ENCODE measurements at places on chromosomes 2 and 18. TPM values are rescaled to one million over a fixed set of nuclear protein-coding genes. Genes with fewer than 3 reads are reported as not detected.

MERTK gene
- 13.7 TPM for total RNA-seq

LONRF2 gene
- 50.4 TPM for total RNA-seq

DNA sequence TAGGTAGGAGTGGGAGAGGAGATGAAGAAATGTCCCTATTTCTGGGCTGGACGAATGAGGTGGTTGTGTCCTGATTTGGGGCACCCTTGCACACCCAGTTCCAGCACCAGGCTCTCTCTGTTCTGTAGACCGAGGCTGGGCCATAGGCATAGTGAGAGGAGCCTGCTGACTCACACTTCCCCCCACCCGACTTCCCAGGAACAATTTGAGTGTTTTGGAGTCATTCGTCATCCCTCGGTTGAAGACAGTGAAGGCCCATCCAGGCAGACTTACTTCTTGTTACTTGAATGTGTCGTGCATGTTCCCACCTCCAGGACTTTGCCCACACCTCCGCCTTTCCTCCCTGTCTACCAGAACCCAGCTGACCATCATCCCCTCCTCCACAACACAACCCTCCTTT is 179.1 kb downstream of the HAUS1 start:
- no peak overlapping the region for H3K4me3 ChIP-seq
- H3K27ac ChIP-seq = no peak overlapping the region
- no peaks in the 10 kb centered on the region for H3K4me1 ChIP-seq
- no peaks in the 10 kb centered on the region for H3K27me3 ChIP-seq

- no peak overlapping the region for H3K4me3 ChIP-seq
These were observed 53.5 kb downstream of the DGKD start for GRCh38 chr2:233407771-233408181.

VSNL1 gene
- 2.1 TPM for total RNA-seq

SLC5A7 gene
- 0.54 TPM for total RNA-seq

DNA sequence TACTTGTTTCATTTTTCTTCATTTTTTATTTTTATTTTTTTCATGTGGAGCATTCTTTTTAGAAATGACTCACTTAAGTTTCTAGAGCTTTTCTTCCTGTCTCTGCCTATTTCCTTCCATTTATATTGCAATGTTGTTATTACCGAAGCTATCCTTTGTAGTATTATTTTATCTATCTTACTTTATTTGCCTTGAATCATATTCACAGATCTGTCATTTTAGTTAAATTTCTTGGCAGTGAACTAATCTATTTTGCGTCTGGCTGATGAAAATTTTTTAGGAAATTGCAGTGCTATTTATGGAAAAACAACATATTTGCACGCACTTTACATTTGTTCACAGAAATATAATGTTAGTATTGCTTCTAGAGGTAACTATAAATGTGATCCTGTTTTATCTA is 956.9 kb upstream of the SLC39A10 start:
- H3K36me3 ChIP-seq = no peaks in the 10 kb centered on the region
- H3K4me1 ChIP-seq = no peaks in the 10 kb centered on the region
- no peaks in the 10 kb centered on the region for H3K27me3 ChIP-seq
- no peak overlapping the region for H3K4me3 ChIP-seq

DNA sequence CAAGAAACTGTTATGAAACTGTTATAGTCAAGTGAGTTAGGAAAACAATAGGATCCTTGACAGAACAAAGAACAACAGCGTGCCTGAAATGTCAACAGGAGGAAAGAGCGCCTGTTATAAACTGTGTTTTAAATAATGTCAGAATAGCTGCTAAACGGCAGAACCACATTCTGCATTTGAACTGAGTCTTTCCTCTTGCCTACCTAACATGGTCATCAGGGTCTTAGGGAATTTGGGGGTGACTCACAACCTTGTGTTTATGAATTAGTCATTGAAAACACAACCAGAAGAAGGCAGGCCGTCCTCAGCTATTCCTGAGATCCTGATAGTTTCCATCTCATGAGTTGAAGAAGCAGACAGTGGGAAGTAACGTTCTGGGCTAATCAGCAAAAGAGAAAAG is 222.0 kb upstream of the FN1 start:
- no peak overlapping the region for H3K27ac ChIP-seq
- H3K4me1 ChIP-seq = peaks cover 19% of the 10 kb centered on the region
- no peak for DNase-seq
- H3K27me3 ChIP-seq = no peaks in the 10 kb centered on the region
- no peak overlapping the region for H3K4me3 ChIP-seq
- no peaks in the 10 kb centered on the region for H3K36me3 ChIP-seq

GPR155 gene
- 5.4 TPM for total RNA-seq

- no peak overlapping the region for H3K27ac ChIP-seq
- H3K4me1 ChIP-seq = peaks cover 3% of the 10 kb centered on the region
- no peaks in the 10 kb centered on the region for H3K36me3 ChIP-seq
These were observed 78.1 kb downstream of the SPTBN1 start for GRCh38 chr2:54534221-54534620.

- DNase-seq = no peak
- H3K36me3 ChIP-seq = no peaks in the 10 kb centered on the region
- H3K27ac ChIP-seq = no peak overlapping the region
- H3K27me3 ChIP-seq = no peaks in the 10 kb centered on the region
- H3K4me3 ChIP-seq = no peak overlapping the region
- no peaks in the 10 kb centered on the region for H3K4me1 ChIP-seq
These were observed 243.0 kb upstream of the SPRED2 start for GRCh38 chr2:65675350-65675749.

TAF4B gene
- total RNA-seq = 9.4 TPM

DNA sequence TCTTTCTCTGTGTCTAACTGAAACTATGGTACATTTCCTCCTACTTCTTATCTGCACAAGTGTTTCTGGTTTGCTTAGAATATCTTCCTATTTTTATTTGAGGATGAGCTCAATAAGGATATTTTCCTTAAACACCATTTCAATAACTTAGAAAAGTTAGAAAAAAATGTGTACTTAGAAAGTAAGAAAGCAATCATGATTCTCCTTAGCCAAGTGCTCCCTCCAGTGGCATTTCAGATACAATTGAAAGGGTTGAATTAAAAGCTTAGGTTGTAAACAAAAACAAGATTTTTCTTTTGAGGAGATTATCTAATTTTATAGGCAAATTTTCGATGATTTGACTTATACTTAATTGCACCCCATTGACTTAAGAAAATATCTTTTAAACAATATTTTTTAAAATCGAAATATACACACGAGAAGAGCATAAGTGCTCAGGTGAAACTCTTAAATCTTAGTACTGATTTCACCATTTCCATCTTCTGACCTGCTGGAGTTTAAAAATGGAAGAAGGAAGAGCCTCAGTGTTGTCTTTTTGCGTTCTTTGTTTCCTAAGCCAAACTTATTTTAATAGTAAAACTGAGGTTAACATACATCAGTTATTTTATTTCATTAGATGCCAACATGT is 26.9 kb downstream of the C18orf63 start:
- no peaks in the 10 kb centered on the region for H3K4me1 ChIP-seq
- no peak for DNase-seq
- no peak overlapping the region for H3K27ac ChIP-seq
- H3K36me3 ChIP-seq = no peaks in the 10 kb centered on the region
- H3K27me3 ChIP-seq = no peaks in the 10 kb centered on the region

DNA sequence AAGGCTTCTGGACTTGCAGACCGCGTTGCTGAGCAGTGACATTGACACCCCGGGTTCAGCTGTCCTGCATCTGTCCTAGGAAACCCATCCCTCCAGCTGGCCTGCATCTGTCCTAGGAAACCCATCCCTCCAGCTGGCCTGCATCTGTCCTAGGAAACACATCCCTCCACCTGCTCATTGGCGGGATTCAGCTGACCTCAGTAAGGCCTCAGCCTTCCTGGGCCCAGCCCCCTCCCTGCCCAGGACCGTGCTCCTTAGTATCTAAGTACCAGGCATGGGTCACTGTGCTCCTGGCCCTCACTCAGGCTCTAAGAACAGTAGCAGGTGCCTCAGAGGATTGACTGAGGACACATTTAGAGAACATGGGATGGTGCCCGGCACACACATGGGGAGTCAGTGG is 1.2 kb downstream of the MLPH start:
- no peaks in the 10 kb centered on the region for H3K27me3 ChIP-seq
- H3K36me3 ChIP-seq = no peaks in the 10 kb centered on the region
- peaks cover 4% of the 10 kb centered on the region for H3K4me1 ChIP-seq
- no peak overlapping the region for H3K4me3 ChIP-seq
- peak; percentile 11 for DNase-seq
- H3K27ac ChIP-seq = no peak overlapping the region

DNA sequence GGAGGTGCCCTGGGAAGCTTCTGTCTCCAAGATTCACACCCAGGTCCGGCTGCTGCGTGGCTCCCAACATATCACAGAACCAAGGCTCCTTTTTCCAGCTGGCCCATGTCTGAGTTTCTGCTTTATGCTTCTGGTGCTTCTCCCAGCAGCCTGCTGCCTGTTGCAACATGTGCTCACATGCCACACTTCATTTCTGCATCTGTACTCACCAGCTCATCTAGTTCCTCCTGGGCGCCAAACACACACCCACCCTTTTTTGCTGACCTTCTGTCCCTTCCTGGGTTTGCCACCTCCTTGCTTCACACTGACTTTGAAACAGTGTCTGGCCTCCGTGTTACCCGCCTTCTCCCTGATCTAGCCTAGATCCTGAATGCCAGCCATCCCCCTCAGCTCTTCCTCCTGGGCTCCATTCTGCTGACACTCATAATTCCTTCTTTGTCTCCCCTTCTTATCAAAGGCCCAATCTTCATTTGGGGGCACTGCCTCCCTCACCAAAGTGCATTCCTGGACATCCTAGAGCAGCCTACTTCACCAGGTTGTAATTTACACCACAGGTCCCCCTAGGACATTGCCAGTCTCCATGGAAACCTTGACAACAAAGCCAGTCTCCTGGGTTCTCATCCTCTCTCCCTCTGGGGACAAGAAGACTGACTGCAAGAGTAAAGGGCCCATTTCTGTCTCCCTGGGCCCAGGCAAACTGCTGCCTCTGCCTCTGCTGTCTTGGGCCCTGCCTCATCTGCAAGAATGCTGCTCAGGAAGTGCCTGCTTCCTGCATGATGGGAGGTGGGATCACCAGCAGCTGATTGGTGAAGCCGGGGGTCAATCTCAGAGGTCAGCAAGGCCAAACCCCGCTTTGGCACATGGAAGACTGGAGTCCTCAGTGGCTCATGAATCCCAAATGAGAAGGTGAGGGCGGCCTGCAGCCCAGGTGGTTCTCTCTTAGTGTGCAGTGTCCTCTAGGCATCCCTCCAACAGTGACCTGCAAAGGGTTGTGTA is 13.9 kb upstream of the PROM2 start:
- no peaks in the 10 kb centered on the region for H3K4me1 ChIP-seq
- H3K27me3 ChIP-seq = no peaks in the 10 kb centered on the region
- H3K4me3 ChIP-seq = no peak overlapping the region
- no peak for DNase-seq

GRCh38 chr18:51523671-51524070 is 326.2 kb upstream of the MEX3C start:
- no peaks in the 10 kb centered on the region for H3K36me3 ChIP-seq
- no peak overlapping the region for H3K27ac ChIP-seq
- no peak overlapping the region for H3K4me3 ChIP-seq
- H3K4me1 ChIP-seq = no peaks in the 10 kb centered on the region
- no peak for DNase-seq

- no peak overlapping the region for H3K27ac ChIP-seq
- DNase-seq = no peak
- no peaks in the 10 kb centered on the region for H3K4me1 ChIP-seq
- H3K36me3 ChIP-seq = no peaks in the 10 kb centered on the region
- no peaks in the 10 kb centered on the region for H3K27me3 ChIP-seq
These were observed 1474.1 kb upstream of the SLC39A10 start for GRCh38 chr2:194182888-194183287.

GRCh38 chr2:42974721-42975717 is 182.6 kb upstream of the HAAO start:
- no peaks in the 10 kb centered on the region for H3K36me3 ChIP-seq
- H3K27ac ChIP-seq = peak overlapping the region; percentile 90
- no peaks in the 10 kb centered on the region for H3K27me3 ChIP-seq
- peaks cover 16% of the 10 kb centered on the region for H3K4me1 ChIP-seq
- peak; percentile 85 for DNase-seq
- peak overlapping the region; percentile 35 for H3K4me3 ChIP-seq

DNA sequence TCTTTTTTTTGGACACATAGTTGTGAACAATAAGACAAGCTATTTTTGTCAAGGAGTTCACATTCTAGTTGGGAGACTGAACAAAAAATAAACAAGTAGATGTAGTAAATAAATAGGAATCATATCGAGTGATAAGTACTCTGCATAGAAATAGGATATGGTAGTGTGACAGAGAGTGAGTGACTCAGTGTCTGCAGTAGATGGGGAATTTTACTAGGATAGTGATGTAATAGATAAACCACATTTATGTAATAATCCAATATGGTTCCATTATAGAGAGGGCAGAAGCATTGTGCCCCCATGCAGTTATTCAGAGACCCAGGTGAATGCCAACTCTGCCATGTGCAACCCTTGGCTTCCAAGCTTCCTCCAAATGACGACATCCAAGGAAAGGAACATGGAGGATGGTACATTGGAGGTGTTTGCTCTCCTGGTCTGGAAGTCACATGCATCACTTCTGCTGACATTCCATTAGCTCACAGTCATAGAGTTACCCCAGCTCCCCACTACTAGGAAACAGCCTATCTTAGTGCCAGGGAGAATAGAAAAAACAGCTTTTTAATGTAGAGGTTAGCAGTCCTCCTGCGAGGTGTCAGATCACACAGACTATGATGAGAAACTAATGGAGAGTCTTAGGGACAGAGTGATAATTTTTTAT is 595.4 kb downstream of the NYAP2 start:
- no peaks in the 10 kb centered on the region for H3K4me1 ChIP-seq
- DNase-seq = no peak
- no peaks in the 10 kb centered on the region for H3K36me3 ChIP-seq
- no peaks in the 10 kb centered on the region for H3K27me3 ChIP-seq
- H3K27ac ChIP-seq = no peak overlapping the region

TCF7L1 gene
- 5.4 TPM for total RNA-seq

DNA sequence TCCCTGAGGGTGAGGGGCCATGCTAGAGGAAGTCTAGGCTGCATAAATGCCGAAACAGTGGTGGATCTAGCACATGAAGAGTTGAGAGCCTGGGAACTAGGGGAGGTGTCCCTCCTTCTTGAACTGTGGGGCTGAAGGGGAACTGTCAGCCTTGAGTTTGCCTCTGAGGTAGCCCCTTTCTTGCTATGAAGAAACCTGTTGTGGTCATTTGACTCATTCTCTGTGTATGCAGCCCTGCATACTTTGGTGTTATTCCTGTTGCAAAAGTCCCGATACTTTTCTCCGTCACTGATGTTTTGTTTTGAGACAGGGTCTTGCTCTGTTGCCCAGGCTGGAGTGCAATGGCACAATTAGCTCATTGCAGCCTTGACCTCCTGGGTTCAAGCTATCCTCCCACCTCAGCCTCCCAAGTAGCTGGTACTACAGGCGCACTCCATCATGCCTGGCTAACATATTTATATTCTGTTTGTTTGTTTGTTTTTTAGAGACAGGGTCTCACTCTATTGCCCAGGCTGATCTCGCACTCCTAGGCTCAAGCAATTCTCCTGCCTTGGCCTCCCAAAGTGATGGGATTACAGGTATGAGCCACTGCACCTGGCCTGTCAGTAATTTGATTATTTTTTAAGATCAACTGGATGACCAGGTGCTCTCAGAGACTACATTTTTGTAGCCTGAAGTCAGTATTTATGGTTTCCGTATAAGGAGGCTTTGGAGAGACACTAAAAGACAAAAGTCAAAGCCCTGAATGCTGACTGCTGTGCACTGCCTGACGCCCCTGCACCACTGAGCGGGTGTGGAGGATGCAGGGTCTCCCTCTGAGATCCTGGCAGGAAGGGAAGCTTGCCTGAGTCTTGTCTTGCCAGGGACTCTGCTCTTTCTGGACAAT is 126.0 kb upstream of the MSH6 start:
- no peak overlapping the region for H3K4me3 ChIP-seq
- no peak overlapping the region for H3K27ac ChIP-seq
- no peaks in the 10 kb centered on the region for H3K27me3 ChIP-seq

WDR7 gene
- total RNA-seq = 24.9 TPM

- peak; percentile 43 for DNase-seq
- peaks cover 7% of the 10 kb centered on the region for H3K4me1 ChIP-seq
- H3K27ac ChIP-seq = no peak within 1 kb of the TSS
- H3K27me3 ChIP-seq = no peaks in the 10 kb centered on the region
- H3K36me3 ChIP-seq = no peaks in the 10 kb centered on the region
These were observed at the start of gene CRACDL for GRCh38 chr2:98935777-98936352. Gene CRACDL, minus strand, starts transcription at chr2:98936225. Its CDS starts 89,425 bp downstream, at chr2:98846800.

All from ovary (tissue), 10 donors.